ENCODE measurements at places on chromosomes 5 and 9. TPM values are rescaled to one million over a fixed set of nuclear protein-coding genes. Genes with fewer than 3 reads are reported as not detected.
A peak's percentile ranks its signal among the peaks of the same experiment; 100 is the strongest.

Gene KLF4
- total RNA-seq: 0.20 TPM

Gene STPG3
- not detected for total RNA-seq

Gene RPL37
- total RNA-seq: 1,700 TPM

Gene ENTPD2
- total RNA-seq: not detected

Gene PCDHA9
- not detected for total RNA-seq

DNA sequence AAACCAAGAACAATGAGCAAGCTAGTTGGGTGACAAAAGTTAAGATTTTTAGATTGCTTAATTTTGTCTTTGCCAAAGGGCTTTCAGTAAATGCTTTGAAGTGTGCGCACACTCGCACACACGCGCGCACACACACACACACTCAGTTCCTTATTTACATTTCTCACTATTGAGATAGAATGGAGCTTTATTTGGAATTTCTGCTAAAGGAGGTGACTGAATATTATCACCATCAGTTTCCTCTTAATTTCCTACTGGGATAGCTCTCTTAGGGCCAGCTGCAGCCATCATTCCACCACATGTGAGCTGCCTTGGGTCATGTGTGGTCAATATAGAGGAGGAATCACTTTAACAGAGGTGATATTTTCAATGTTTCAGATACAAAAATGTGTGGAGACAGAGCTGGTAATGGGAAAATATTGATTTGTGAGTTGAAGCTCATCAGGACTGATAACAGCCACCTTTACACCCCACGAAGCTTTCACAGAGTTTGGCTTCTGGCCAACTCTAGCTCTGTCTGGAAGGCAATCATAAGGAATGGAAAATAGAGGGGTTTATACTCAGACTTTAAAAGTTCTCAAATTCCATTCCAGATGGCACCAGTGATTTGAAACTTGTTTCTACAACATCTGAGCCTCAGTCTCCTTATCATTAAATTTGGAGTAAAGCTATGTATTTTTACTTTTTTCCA is 99.9 kb downstream of the MACIR start:
- peaks cover 3% of the 10 kb centered on the region for H3K4me1 ChIP-seq
- H3K27me3 ChIP-seq: no peaks in the 10 kb centered on the region
- DNase-seq: no peak
- no peak overlapping the region for H3K27ac ChIP-seq
- H3K36me3 ChIP-seq: no peaks in the 10 kb centered on the region

GRCh38 chr5:121797681-121798518 is 53.8 kb upstream of the FTMT start:
- H3K36me3 ChIP-seq: no peaks in the 10 kb centered on the region
- no peaks in the 10 kb centered on the region for H3K4me1 ChIP-seq
- H3K27ac ChIP-seq: no peak overlapping the region
- no peak for DNase-seq

DNA sequence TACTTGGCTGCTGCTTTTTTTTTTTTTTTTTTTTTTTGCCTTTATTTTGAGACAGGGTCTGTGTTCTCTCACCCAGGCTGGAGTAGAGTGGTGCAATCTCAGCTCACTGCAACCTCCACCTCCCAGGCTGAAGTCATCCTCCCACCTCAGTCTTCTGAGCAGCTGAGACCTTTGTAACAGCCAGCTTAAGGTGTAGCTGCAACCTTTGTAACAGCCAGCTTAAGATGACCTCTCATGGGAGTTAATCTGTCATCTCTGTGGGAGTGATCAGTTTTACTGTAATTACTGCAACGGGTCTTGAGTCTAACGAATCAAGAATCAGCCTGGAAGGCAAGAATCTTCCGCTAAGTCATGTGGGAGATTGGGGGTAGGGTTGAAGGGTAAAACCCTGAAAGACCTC is 31.6 kb upstream of the SNX2 start:
- H3K4me1 ChIP-seq: no peaks in the 10 kb centered on the region

DNA sequence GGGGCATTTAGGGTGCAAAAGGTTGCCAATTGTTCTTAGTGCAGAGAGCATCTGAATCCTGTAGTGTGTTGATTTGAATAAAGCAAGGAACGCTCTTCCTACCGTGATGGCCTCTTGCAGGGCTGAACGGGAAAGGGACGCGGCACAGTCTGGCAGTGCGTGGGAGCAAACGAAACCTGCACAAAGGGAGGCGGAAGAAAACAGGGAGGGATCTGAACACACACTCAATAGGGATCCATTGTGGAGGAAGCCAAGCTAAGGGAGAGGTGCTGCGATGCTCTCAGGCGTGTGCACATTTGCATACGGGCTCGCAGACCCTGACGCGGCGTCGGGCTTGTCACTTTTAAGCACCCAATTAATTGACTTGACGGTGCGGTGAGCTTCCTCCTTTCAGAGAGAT is 414.0 kb upstream of the IRX1 start:
- no peaks in the 10 kb centered on the region for H3K36me3 ChIP-seq
- H3K27ac ChIP-seq: no peak overlapping the region
- no peaks in the 10 kb centered on the region for H3K4me1 ChIP-seq
- DNase-seq: no peak

DNA sequence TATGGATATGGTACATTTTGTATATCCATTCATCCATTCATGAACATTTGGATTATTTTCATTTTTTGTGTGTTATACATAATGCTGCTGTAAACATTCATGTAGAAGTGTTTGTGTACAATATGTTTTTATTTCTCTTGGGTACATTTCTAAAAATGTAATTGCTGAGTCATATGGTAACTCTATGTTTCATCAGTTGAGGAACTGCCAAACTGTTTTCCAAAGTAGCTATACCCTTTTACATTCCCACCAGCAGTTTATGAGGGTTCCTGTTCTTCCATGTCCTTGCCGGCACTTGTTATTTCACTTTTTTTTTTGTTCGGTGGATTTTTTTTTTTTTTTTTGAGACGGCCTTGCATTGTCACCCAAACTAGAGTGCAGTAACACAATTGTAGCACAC is 54.0 kb upstream of the MCCC2 start:
- H3K4me3 ChIP-seq: no peak overlapping the region
- no peak for DNase-seq
- peak overlapping the region; percentile 21 for H3K27ac ChIP-seq
- H3K36me3 ChIP-seq: peaks cover 38% of the 10 kb centered on the region

DNA sequence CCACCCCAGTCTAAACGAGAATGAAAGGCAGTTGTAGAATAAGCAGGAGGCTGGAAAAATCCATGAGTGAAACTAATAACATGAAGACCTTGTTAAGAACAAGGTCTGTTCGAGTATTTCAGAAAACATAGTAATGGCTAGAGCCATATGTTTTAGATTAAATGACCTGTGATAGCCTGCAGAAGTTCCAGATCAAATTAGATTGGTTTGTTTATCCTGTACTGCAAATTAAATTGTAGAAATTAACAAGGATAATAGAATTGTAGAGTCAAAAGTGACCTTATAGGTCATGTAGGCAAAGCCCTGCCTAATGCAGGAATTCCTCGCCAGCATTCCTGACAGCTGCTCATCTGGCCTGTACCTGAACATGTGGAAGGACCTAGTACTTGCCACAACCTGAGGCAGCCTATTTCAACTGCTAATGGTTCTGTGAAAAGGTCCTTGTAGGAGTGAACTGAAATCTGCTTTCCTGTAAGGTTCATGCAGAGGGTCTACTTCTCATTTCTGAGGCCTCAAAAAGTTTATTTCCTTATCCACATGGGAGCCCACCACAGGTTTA is 17.2 kb downstream of the LIX1 start:
- H3K27me3 ChIP-seq: peaks cover 20% of the 10 kb centered on the region
- no peak for DNase-seq
- H3K27ac ChIP-seq: no peak overlapping the region
- no peaks in the 10 kb centered on the region for H3K36me3 ChIP-seq

DNA sequence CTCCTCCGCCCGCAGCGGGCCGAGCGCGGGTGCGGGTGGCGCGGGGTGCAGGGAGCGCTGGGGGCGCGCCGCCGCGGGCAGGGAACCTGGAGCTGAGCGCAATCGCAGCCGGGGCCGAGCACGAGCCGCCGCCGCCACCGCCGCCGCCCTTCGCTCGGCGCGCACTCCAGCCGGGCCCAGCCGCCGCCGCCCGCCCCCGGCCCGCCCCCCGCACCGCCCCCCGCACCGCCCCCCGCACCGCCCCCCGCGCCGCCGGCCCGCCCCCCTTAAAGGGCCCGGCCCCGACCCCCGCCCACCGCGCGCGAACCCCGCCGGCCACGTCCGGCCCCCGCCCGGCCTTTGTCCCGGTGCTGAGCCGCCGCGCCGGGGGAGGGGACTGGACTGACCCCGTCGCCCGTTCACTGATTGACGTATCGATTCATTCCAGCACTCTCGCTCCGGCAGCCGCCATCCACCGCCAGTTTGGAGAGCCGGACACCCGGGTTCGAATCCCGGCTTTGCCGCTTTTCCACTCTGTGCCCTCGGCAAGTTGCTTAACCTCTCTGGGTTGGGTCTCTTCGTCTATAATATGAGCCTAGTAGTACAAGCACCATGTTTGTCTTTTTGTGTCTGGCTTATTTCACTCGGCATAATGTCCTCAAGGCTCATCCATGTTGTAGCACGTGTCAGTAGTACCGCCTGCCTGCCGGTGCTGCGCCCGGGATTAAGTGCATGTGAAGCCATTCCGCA is at the start of gene SH3PXD2B:
Gene SH3PXD2B, minus strand, starts transcription at position 168 of the 729 bp plus-strand sequence. CDS start 173 bp downstream, outside the sequence.
- H3K4me3 ChIP-seq: peak within 1 kb of the TSS; percentile 80
- DNase-seq: peak; percentile 67
- peaks cover 42% of the 10 kb centered on the region for H3K27me3 ChIP-seq

GRCh38 chr5:81086881-81087281 is 126.7 kb downstream of the RASGRF2 start:
- no peaks in the 10 kb centered on the region for H3K27me3 ChIP-seq
- no peak overlapping the region for H3K27ac ChIP-seq
- no peak for DNase-seq

- H3K27ac ChIP-seq: no peak overlapping the region
- peaks cover 3% of the 10 kb centered on the region for H3K36me3 ChIP-seq
- no peak for DNase-seq
- H3K4me3 ChIP-seq: no peak overlapping the region
- H3K4me1 ChIP-seq: no peaks in the 10 kb centered on the region
- no peaks in the 10 kb centered on the region for H3K27me3 ChIP-seq
Observed at GRCh38 chr9:92610470-92611420, 59.2 kb downstream of the IPPK start.

DNA sequence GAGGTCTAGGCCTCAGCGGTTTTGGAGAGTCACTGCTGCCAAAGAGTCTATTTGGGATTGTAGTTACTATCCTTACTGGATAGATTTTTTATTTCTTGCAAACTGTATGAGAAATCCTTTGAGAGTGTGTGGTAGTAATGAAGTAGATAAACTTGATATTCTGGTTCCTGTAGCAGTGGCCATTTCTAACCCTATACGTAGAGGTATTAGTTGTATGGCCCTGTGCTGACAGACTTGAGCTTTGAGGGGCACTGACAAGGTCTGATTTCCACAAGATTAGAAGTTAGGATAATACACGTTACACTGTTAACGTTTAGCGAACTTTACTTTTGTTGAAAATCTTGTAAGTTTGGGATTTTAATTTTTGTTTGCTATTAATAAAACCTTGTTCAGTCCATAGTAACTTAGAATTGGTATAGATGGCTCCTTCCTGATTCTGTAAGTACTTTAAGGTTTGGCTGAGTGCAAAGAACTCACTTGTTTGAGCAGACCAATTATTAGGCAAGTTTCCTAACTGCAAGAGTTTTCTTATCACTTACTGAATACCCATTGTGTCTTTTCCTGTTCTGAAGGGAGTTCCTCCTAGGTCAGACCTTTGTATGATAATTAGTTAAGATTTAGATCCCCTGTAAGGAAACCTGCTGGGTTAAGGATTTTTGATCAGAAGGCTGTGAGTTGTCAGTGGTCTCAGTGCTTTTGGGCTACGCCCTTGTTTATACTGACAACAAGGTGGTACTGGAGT is 31.4 kb downstream of the GCNT1 start:
- peaks cover 20% of the 10 kb centered on the region for H3K36me3 ChIP-seq
- no peak for DNase-seq
- no peak overlapping the region for H3K4me3 ChIP-seq
- peaks cover 4% of the 10 kb centered on the region for H3K4me1 ChIP-seq
- H3K27ac ChIP-seq: no peak overlapping the region

DNA sequence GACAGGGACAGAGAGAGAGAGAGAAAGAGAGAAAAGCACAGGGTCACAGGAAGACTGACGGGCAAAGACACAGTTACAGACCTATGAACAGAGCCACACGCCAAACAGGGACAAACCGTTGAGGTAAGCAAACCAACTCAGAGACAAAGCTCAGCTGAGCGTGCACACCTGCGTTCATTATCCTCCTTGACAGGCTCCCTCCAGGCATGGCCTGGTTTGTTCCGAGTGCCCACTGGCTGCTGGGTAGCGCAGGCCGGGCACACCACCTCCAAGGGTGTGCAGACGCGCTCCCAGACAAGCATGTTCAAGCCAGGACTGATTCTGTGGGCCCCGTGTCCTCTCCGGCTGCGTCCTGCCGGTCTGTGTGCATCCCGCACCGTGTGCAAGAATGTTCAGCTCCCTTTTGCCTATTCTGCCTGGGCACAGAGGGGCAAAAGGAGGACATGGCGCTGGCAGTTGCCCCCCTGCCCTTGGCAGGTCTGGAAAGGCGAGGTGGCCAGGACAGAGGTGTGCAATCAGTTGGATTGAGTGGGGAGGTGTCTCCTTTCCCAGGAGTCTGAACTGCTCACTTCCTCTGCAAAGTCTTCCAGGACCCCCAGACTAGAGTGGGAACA is 467 bp upstream of the SMIM32 start:
- H3K4me3 ChIP-seq: no peak overlapping the region
- no peaks in the 10 kb centered on the region for H3K36me3 ChIP-seq
- no peak overlapping the region for H3K27ac ChIP-seq

- no peak overlapping the region for H3K27ac ChIP-seq
- no peaks in the 10 kb centered on the region for H3K36me3 ChIP-seq
- peaks cover 10% of the 10 kb centered on the region for H3K27me3 ChIP-seq
- no peak for DNase-seq
- H3K4me1 ChIP-seq: no peaks in the 10 kb centered on the region
- no peak overlapping the region for H3K4me3 ChIP-seq
Observed at GRCh38 chr5:31682025-31682424, 43.1 kb downstream of the PDZD2 start.

DNA sequence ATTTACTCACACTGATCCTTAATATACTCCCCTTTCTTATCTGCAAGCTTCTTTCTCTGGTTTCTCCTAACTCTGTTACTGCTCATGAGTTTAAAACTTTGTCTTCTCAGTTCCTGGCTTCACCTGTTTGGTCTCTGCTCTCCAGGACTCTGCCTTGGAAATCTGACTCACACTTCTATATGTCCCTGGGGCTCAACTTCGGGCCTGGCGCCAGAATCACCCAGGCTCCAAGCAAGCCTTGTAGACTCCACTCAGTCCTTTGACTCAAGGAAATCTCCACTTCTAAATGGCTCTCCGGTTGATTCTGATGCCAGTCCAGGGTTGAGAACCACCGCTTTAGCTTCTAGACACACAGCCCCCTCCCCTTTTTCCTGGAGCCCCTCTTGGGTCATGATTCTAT is 57.8 kb downstream of the TMC1 start:
- peaks cover 6% of the 10 kb centered on the region for H3K4me1 ChIP-seq
- DNase-seq: no peak
- H3K27me3 ChIP-seq: peaks cover 3% of the 10 kb centered on the region

GRCh38 chr9:136753371-136754058 is 4.5 kb downstream of the LCN8 start:
- H3K36me3 ChIP-seq: peaks cover 6% of the 10 kb centered on the region
- no peak for DNase-seq
- H3K27me3 ChIP-seq: peaks cover 19% of the 10 kb centered on the region
